ENCODE measurements at places on chromosomes 11 and 22.

GRCh38 chr22:47474464-47474863, 712.0 kb downstream of the TBC1D22A start:
- DNase-seq, result peak; percentile 12

GRCh38 chr11:2791521-2792380, 92.0 kb upstream of the KCNQ1OT1 start:
- no peak for DNase-seq

- DNase-seq, result no peak
These were observed 76.1 kb downstream of the MED15 start for GRCh38 chr22:20583471-20583922.

- DNase-seq, result no peak
These were observed 842.3 kb upstream of the LRRC4C start for GRCh38 chr11:42301777-42302176.

GRCh38 chr11:8959546-8960166, 4.6 kb downstream of the TMEM9B start:
- DNase-seq, result peak; percentile 82

- no peak for DNase-seq
These were observed 13.6 kb downstream of the GNB1L start for GRCh38 chr22:19840955-19841640.

DNA sequence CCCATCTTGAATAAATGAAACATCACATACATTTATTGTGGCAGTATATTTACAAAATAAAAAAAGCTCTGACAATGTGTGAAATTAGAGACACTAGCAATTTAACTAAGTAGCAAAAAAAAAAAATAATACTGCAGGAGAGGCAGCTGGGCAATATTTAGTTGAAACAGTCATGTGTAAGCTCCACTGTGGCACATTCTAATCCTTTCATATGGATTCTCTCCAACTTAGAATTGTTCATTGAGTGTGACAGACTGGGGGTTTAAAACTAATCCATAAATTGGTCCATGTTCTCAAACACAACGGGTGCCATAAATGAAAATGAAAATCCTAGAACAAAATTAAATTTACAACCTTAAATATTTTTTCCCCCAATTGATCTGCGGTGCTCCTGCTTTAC, 302.1 kb downstream of the CADM1 start:
- DNase-seq, result no peak

Data from MV-4-11 (cell line).